ENCODE measurements at places on chromosomes 5 and 9. TPM values are rescaled to one million over a fixed set of nuclear protein-coding genes. Genes with fewer than 3 reads are reported as not detected.

Gene RPL12
- total RNA-seq = 902 TPM

Gene DPYSL3
- 77.5 TPM for total RNA-seq

Gene MARCOL
- not detected for total RNA-seq

Gene TNFSF8
- total RNA-seq = 4.8 TPM

Gene TMEM174
- total RNA-seq = not detected

Gene AHRR
- 0.32 TPM for total RNA-seq

Gene ARHGEF39
- 1.5 TPM for total RNA-seq

Gene FOXD4L4
- total RNA-seq = not detected

Gene PDE6A
- not detected for total RNA-seq

Measured in left lung (tissue), 14 donors.